ENCODE measurements at places on chromosomes 13 and 19.

DNA sequence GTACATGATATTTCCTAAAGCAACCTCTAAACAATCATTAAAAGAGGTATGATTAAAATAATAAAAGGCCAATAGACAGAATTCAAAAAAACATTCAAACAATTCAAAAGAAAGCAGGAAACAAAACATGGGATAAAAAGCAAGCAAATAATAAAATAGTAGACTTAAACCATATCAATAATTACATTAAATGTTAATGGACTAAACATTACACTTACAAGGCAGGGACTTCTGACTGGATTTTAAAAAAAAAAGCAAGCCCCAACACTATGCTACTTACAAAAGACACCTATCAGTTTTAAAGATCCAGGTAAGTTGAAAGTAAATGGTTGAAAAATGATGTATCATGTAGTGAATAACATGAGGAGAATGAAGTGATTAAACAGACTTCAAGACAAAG, 65.2 kb downstream of the KLF2 start:
- no peak for DNase-seq

- DNase-seq, result no peak
These were observed 187.1 kb downstream of the FOXO1 start for GRCh38 chr13:40479196-40479845.

DNA sequence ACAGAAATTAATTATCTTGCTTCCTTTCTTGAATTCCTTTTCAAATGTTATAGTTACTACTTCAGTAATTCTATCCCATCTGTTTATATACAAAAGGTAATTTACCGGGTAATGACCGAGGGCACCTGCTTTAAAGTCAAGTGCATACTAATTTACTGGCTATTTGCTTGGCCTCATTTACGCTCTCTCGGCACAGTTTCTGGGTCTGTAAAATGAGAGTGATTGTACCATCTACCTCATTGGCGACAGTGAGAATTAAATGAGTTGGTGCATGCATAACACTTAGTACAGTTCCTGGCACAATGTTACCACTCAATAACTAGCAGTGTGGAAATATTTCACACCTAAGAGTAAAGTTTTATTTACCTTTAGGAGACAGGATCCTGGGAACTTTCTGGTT, 111.6 kb downstream of the GGACT start:
- no peak for DNase-seq

GRCh38 chr19:46520616-46521015, 24.9 kb upstream of the PNMA8B start:
- DNase-seq, result no peak

DNA sequence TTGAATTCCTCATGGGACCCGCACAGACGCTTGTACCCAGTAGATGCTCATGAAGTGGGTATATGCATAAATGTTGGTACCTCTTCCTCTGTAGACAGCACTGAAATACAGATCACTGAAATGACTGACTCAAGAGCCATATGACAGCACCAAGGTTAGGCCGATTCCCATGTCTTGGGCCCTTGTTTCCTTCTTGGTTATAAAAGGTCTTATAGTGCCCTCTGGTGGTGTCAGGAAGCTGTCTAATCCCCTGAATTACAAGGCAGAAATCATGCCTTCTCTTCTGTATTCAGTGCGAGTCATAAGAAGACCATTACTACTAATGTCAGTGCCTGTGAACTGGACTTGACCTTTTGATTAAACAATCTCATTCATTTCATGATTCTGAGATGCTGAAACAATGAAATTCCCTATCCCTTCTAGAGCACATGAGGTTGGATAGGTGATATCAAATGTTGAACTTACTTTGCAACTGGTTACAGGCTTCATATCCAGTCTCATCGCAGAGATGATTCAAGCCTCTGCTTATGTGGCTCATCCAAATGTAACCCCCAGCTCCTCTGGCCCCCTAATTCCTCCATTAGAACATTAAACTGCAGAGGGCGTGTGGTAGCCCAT, 59.7 kb downstream of the SPATA13 start:
- peak; percentile 77 for DNase-seq

DNA sequence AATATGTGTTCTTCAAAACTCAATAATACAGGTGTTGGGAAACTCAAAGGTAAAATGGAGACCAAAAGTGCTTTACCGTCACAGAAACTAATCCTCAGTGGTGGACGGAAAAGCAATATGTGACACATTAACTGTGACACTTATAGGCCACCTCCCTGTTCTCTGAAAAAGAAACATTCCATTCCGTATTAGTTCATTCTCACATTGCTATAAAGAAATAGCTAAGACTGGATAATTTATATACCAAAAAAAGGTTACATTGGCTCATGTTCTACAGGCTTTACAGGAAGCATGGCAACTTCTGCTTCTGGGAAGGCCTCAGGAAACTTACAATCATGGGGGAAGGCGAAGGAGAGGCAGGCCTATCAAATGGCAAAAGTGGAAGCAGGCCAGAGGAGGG, 435.3 kb upstream of the HTR2A start:
- DNase-seq, result no peak

GRCh38 chr13:110877737-110878258, 37.1 kb downstream of the ANKRD10 start:
- DNase-seq, result no peak

DNA sequence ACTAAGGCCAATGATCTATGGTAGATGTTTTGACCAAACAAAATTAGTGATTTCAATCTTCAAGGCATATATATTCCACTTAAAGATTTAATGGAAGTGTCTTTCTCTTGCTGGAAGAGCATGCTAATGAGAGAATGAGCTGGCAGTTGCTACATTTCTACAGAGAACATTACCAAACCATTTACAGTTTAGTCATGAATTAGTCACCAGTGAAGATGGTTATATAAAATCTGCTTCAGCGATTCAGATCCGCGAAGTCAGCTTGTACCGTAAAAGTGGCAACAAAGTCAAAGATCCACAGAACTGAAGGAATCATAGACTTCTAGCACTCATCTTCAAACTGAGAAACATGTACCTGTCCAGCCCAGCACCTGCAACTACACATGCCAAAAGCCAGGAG, 156.3 kb downstream of the SLITRK5 start:
- no peak for DNase-seq

- no peak for DNase-seq
These were observed 952.4 kb downstream of the PCDH17 start for GRCh38 chr13:58583966-58584365.

DNA sequence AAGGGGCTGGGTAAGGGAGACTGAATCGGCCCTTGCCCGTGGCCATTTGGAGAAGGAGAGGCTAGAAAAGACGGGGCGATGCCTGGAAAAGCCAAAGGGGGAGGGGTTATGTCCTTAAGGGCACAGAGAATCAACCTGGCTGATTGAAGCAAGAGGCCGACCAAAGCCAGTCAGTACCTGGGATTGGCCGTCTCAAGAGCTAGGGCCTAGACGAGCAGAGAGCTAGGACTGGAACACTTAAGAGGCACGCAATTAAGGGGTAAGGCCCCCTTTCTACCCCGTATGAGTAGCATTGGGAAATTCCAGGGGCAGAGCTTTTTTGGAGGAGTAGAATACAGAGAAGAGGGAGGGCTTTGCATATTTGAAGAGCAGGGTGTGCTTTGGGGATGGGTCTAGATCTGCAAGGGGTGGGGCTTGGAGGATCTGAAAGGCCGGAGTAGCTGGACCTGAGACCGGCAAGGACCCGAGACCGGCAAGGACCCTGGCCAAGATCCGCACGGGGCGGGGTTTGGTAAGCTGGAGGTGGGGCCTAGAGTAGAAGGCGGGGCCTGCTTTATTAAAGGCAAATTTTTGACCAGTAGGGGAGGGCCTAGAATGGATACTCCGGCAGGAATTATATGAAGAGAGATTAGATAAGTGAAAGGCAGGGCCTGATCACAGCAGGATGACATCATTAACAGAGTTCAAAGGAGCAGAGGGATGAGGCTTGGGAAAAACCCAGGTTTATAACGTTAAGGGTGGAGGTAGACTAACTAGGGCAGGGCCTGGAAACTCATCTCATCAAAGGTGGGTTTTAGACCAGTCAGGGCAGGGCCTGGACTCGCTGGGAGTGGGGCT, 10.7 kb upstream of the CACNG6 start:
- DNase-seq, result no peak

Measured in activated CD4-positive, alpha-beta T cell treated with anti-CD3 and anti-CD28 coated beads, Interleukin-2, amount 10 ng/mL, durations not matched to agents 7 days and 5 days (primary cell).